LoVo (cell line): ENCODE measurements at places on chromosomes 11 and 22.

- DNase-seq: no peak
Measured at GRCh38 chr22:19981961-19982920, 34.4 kb downstream of the ARVCF start.

DNA sequence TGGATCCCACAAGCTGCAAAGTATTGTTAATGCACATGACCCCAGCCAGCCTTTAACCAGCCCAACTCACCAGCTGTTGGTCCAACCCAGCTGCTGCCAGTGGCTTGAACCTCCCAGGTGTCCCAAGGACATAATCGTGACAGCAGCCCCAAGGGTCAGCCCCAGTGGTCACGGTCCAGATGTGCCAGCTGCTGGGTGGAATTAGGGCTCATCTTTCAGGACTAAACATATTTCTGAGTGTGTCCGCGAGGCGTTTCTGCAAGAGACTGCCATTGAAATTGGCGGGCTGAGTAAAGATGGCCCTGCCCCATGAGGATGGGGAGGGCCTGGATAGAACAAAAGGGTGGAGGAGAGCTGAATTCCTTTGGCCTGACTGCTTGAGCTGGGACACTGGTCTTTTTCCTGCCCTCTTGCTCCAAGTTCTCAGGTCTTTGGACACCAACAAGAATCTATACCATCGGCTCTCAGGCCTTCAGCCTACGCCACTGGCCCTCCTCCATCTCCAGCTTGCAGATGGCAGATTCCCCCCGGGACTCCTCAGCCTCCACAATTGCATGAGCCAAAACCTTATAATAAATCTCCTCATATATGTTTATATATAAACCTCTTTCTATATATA, 240.2 kb downstream of the MN1 start:
- no peak for DNase-seq

- no peak for DNase-seq
Measured at GRCh38 chr22:33717694-33718396, 202.4 kb downstream of the LARGE1 start.

GRCh38 chr11:76008474-76008873, 193.5 kb downstream of the UVRAG start:
- no peak for DNase-seq

GRCh38 chr11:22920939-22921565, 60.8 kb upstream of the CCDC179 start:
- peak; percentile 30 for DNase-seq

- DNase-seq: no peak
Measured at GRCh38 chr22:11066458-11067285, 4461.3 kb upstream of the OR11H1 start.

GRCh38 chr11:60937811-60938210, 13.6 kb downstream of the TMEM132A start:
- DNase-seq: no peak

- DNase-seq: no peak
Measured at GRCh38 chr11:77207618-77208313, 79.7 kb downstream of the MYO7A start.

DNA sequence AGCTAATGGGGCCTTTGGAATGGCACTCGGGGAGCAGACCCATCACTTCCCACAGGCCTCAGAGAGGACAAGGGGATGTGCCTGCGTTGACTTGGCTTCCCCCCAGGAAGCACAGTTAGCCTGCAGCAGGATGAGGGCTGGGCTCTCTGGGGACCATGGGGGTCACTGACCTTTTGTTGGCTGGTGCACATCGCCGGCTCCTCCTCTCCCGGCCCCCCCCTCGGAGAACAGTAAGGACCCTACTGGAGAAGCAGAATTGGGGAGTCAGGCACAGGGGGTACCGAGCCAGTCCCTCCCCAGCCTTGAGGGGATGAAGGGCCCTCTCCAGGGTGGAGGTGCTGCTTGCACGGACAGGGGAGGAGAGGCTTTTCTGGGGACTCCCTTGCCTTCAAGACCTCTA, 32.8 kb downstream of the NRXN2 start:
- DNase-seq: no peak

- no peak for DNase-seq
Measured at GRCh38 chr22:50058061-50058905, at the start of gene TTLL8. Gene TTLL8, minus strand, starts transcription at chr22:50058298.

DNA sequence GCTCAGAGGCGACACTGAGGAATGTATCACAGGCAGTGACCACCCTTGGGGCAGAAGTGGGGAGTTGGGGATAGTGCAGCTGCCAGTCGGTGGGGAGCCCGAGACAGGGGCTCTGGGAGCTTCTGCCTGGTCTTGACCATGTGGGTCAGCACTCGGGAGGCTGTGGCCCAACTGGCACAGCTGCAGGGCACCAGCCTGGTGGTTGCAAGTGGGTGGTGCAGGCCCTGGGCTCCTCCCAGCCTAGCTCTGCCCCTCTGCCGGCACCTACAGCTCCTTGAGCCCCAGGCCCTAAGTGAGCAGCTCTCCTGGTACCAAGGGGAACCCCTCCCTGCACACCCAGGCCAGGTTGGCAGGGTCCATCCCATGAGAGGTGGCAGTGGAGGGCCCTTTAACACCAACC, 12.6 kb upstream of the RASL10A start:
- DNase-seq: no peak

GRCh38 chr22:21632237-21632895, at the start of gene CCDC116:
Gene CCDC116, plus strand, starts transcription at chr22:21632760. Its CDS starts 422 bp downstream, at chr22:21633182.
- no peak for DNase-seq

DNA sequence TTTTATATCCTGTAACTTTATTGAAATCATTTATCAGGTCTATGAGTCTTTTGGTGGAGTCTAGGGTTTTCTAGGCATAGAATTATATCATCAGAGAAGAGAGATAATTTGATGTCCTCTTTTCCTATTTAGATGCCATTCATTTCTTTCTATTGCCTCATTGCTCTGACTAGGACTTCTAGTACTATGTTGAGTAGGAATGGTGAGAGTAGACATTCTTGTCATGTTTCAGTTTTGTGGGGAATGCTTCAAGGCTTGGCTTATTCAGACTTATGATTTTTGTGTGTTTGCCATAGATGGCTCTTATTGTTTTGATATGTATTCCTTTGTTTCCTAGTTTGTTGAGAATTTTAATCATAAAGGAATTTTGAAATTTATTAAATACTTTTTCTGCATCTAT, 1078.3 kb downstream of the FAM181B start:
- no peak for DNase-seq

DNA sequence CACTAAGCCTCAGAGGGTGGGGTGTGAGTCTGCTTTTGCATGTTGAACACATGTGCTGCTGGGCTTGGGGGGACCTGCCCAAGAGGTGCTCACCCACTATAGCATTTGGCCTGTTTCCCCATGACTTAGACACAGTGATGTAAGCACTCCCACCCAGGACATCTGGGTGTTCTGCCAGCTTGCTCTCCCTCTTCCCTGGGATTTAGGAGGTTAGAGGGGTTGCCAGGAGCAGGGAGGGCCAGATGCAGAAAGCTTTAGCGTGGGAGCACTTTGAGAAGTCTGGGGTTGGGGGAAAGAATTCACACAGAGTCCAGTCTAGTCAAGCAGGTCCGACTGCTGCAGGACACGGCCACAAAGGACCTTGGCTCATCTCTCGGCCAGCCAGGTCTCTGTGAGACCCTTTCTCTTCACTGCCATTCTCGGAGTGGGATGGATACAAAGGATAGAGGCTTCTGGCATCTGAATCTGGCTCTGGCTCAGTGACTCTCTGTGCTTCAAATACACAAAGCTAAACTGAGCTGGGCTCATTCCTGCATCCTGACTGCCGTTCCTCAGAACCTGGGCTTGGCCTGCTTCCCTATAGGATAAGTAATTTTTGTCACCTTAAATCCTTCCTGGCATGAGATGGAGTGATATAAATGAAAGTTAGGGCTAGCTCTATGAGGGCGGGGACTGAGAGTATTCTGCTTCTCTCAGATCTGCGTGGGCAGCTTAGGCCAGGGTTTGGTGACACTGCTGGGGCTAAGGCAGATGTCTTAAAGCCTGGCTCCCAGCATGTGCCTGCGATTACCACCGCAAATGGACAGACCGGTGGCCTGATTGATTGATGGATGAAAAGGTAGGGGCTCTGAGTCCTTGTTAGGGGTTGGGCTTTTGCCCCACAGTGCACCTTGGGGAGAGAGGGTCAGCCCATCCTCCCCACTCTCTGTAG, 14.5 kb downstream of the USP2 start:
- no peak for DNase-seq

GRCh38 chr22:22446517-22446916, 62.0 kb downstream of the ZNF280B start:
- no peak for DNase-seq

GRCh38 chr22:28139961-28140360, 220.9 kb upstream of the PITPNB start:
- no peak for DNase-seq

GRCh38 chr11:83948200-83948599, 662.0 kb upstream of the CCDC90B start:
- DNase-seq: no peak

GRCh38 chr11:113392236-113392921, 4.8 kb downstream of the ANKK1 start:
- no peak for DNase-seq

GRCh38 chr11:72975778-72976521, 161.7 kb downstream of the ATG16L2 start:
- DNase-seq: no peak

DNA sequence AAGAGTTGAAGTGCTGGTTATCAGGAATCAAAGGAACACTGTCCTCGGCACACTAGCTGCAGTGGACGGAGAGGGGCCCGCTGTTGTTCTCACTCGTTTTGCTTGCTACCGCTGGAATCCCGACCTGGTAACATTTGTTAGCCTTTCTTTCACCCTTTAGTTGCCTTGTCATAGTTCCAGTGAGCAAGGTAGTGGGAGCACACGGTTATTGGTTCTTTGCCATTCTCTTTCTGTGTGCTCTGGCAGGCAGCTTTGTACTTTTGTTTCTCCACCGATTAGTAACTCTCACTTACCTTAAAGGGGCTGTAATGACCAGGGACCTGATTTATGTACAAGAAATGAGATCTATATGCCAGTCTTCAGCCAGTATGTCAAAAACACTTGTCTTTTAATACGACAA, 1.8 kb downstream of the DEPDC7 start:
- DNase-seq: no peak

GRCh38 chr11:74418509-74418895, 20.3 kb upstream of the PGM2L1 start:
- peak; percentile 38 for DNase-seq

DNA sequence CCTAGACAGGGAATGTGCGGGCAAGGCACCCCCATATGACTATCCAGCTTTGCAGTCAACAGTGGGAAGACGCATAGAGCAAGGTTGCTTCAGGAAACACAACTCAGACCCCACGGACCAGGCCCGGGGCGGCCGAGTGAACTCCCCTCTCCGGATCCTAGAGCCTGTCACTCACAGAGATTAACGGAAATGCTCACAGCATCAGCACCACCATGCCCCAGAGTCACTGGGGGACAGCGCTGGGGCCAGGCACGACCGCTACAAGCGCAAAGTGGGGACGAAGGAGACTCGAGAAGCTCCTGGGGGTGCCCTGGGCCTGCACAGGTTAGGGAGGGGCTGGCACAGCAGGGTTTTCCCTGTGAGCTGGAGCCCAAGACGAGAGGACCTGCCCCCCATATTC, 15.9 kb downstream of the MACROD1 start:
- no peak for DNase-seq

GRCh38 chr22:36386900-36387708, 663 bp downstream of the MYH9 start:
- DNase-seq: no peak
